Activated T-helper 1 cell treated with anti-CD3 and anti-CD28 coated beads, Interleukin-12 subunit alpha, Interleukin-12 subunit beta, Interleukin-2, Interleukin-4 antibody, amounts not matched to agents 30 ng/mL and 10 ng/mL and 1 ng/mL, durations not matched to agents 14 hours and 24 hours and 36 hours (primary cell): ENCODE measurements at places on chromosomes 13 and 19. TPM values are rescaled to one million over a fixed set of nuclear protein-coding genes. Genes with fewer than 3 reads are reported as not detected.

CAMSAP3 gene
- total RNA-seq, result 0.37 and 0.67 TPM in 2 replicates

COL4A1 gene
- not detected in 2 replicates for total RNA-seq

DNA sequence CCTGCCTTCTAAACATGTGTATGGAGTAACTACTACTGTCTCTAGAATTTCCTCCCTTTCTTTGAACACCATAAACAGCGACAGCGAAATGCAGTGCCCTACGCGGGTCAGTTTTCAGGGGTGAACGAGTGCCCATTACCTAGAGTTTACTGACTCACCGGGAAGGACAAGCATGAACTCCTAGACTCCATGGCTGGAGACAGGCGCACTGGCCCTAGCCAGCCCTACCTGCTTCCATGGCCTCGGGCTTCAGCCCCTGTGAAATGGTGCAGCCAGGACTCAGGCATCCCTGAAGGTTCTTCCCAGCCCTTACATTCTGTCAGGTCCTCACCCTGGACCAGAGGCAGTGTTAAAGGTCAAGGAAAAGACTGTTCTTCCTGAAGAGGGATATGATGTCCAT lies 8.5 kb downstream of the RANBP3 start:
- H3K27ac ChIP-seq, result no peak overlapping the region
- peaks cover 12% of the 10 kb centered on the region for H3K36me3 ChIP-seq
- H3K4me1 ChIP-seq, result peaks cover 73% of the 10 kb centered on the region
- no peak for DNase-seq
- no peak overlapping the region for H3K4me3 ChIP-seq

DNA sequence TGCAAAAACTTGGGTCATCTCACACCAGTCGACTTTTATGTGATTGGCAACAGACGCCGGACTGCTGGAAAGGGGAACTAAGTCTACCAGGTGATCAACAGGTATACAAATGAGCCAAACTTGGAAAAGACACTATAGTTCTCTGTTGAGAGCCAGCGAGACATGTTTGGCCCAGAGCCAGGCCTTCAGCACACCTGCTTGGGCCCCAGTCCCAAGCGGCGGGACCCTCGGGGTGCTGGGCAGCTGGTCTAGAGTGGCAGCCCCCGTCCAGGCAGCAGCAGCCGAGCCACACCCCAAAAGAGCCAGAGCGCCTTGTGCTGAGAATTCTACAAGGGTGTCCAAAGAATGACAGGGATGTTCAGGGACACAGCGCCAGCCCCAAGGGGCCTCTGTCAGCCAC lies 28.0 kb downstream of the NAXD start:
- no peaks in the 10 kb centered on the region for H3K27me3 ChIP-seq
- peaks cover 26% of the 10 kb centered on the region for H3K36me3 ChIP-seq
- no peak overlapping the region for H3K4me3 ChIP-seq
- DNase-seq, result no peak
- H3K4me1 ChIP-seq, result no peaks in the 10 kb centered on the region

DNA sequence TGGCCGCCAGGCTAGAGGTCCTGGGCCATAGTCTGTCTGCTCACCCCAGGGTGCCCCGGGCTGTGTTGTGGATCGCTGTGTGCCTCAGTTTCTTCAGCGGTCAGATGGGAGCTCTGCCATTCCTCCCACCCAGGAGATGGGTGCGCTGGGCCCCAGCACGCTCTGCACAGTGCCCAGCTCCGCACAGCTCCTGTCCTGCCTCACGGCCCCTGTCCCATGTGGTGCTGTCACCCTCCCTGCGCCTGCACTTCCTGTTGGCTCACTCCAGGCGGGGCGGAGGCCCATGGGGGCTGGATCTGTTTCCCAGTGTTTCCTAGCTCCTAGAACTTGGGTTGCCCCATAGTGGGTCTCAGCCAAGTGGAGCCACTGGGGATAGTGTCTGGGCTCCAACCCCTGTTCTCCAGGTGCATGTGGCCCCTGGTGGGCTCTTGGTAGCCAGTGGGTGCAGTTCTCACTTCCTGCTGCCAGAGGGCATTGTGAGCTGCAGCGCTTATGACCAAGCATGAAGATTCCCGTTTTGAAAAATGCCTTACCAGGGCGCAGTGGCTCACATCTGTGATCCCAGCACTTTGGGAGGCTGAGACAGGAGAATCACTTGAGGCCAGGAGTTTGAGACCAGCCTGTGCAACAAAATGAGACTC lies 69.8 kb downstream of the KDM4B start:
- H3K4me3 ChIP-seq, result no peak overlapping the region
- H3K36me3 ChIP-seq, result peaks cover 6% of the 10 kb centered on the region
- no peak for DNase-seq
- H3K27ac ChIP-seq, result no peak overlapping the region
- H3K4me1 ChIP-seq, result no peaks in the 10 kb centered on the region

GRCh38 chr19:36028313-36029041 lies 4.2 kb downstream of the CLIP3 start:
- peaks cover 2% of the 10 kb centered on the region for H3K4me1 ChIP-seq
- no peak overlapping the region for H3K4me3 ChIP-seq
- H3K27ac ChIP-seq, result no peak overlapping the region
- H3K27me3 ChIP-seq, result no peaks in the 10 kb centered on the region

DNA sequence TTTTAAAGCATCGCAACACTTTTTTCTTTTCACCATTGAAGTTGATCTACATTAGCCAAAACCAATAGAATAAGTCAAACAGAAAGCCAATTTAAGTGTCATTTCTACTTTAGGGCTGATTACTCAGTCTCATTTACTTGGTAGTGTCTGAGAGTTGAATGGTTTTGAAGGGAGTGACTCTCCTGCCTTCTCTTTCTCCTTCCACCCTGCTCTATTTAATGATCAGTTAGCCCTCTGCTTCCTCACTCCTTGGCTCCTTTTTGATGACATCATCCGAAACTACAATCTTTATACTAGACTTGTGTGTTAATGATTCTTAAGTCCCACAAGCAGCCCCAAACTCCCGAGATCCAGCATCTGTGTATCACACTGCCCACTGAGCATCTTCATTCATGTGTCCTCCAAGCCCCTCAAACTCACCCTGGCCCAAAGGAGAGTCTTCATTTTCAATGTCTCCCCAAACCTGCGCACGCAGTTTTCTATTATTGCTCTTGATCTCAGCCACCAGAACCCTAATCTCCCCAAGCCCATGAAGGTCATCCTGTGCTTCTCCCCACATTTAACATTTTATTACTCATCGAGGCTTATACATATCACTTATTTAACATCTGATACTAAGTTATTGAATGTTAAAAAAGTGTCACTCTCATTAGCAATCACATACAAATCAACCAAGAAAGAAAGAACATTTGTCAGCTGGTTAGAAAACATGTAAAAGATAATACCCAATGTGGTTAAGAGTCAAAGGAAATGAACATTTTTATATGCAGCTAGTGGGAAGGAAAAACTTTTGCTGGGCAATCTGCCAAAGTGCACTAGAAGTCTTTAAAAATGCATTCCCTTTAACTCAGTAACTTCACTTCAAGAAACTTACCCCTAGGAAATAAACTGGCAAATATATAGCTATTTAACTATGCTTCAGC lies 32.2 kb upstream of the ARGLU1 start:
- H3K4me1 ChIP-seq, result no peaks in the 10 kb centered on the region
- peaks cover 6% of the 10 kb centered on the region for H3K27me3 ChIP-seq
- H3K36me3 ChIP-seq, result no peaks in the 10 kb centered on the region
- H3K27ac ChIP-seq, result no peak overlapping the region
